Skin of body (tissue), 3 donors: ENCODE measurements at places on chromosomes 1 and 21. TPM values are rescaled to one million over a fixed set of nuclear protein-coding genes. Genes with fewer than 3 reads are reported as not detected.
A peak's percentile ranks its signal among the peaks of the same experiment; 100 is the strongest.

- no peak for DNase-seq
Measured at GRCh38 chr21:25949701-25950100, 214.9 kb downstream of the GABPA start.

GRCh38 chr1:234244482-234244881, 128.8 kb upstream of the COA6 start:
- DNase-seq: no peak

GRCh38 chr1:35454176-35454575, 103.0 kb downstream of the KIAA0319L start:
- DNase-seq: no peak

DNA sequence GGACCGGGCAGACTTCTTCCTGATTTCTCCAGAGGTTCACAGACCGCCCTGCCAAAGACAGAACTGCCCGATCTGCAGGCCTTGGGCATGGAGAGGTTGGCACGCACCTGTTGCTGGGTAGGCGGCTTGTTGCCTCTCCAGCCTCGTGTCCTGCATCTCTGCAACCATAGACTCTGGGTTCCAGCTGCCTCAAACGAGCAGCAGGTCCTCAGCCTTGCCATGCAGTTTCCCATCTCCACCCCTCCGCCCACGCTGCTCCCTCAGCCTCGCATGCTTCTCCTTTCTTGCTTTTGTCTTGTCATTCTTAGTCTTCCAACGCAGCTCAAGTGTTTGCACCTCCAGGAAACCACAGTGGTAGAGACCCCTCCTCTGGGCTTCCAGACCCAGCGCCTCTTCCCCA, 126.2 kb downstream of the LACTBL1 start:
- DNase-seq: no peak

- no peak for DNase-seq
Measured at GRCh38 chr1:222813866-222814535, 838 bp upstream of the DISP1 start.

DNA sequence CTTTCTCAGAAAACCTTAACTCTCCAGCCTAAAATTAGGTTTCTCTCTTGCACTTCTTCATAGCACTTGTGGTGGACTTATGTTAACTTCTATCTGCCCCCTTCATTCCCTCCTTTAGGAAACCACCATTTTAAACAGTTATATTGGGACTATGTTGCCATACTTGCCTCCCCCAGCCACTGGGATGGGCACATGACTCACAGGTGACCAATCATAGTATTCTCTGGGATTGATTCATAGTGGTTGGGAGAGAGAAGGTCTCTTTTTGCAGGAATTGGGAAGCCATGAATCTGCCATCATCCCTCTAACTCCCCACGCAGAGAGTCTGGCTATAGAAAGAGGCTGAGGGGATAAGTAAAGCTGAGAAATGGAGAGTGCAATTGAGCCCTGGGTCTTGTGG, 50.4 kb upstream of the NRDC start:
- DNase-seq: no peak

GRCh38 chr1:7447093-7447492, 324.0 kb upstream of the VAMP3 start:
- no peak for DNase-seq

DNA sequence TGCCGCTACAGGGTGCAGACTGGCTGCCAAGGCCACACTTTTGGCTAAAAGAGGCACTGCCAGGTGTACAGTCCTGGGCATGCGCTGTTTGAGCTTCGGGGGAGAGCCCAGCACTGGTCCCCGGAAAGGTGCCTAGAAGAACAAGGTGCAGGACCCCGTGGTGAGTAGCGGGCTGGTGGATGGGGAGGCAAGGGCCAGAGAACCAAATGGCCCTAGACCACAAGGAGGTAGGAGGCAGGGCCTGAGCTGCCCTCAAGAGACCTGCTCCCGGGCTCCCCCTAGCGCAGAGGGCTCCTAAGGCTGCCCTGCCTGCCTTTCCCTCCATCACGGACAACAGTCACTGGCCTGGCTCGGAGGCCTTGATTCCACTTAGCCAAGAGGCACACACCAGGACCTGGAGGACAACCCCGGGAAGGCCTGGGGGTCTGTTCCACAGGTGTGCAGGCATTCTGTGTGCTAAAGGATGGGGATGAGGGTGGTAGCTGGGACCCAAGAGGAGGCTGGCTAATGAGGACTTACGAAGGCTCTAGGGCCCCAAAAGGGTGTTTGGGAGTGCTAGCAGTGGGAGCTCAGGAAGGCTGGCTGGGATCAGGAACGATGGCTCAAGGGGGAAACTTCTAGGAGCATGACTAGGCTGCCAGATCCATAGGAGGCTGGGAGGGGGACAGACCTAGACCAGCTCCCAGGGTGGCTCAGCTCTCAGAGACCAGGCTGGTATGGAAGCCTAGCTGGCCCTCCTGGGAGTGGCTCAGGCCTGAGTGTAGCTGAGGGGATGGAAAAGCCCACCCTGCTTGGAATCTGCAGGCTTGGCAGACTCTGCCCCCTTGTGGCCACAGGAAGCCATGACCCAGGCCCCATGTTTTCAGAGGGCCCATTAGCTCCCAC, 742 bp downstream of the ARTN start:
- DNase-seq: peak; percentile 40

DNA sequence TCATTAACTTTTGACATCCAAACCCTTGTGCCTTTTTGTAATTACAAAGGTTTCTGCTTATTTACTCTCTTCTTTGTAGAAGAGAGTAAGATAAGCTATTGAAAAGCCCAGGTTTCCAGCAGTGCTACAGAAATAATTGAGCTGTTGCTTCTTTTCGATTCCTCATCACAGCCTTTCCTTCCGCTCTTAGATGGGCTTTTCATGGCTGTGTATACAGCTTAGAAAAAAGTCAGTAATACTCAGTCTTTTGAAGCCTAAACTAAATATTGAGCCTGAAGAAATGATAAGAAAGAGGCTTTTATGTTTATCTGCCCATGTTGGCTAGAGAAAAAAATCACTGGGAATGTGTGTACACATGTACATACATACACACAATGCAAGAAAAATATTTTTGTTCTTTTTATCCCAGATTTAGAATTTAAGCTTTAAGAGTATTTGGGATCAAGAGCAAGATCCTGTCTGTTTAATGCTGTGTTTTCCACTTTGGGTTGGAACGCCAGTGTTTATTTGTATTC, 172.4 kb downstream of the VPS13D start:
- DNase-seq: no peak

DNA sequence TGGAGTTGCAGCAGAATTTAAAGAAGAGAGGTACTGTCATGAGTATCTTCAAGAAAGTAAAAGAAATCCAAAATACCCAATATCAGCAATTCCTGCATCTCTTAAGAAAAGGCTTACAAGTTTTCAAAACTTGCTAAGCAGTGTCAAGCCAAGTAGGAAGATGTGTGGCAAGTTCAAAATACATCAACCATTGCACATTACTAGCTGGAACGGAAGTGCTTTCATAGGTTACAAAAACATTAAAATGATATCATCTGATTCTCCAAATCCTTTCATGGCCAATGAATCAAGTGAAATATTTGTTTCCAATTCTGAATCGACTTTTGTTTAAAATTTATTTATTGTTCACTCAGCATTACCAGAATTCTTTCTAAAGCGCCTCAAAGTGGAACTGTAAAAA, 5.7 kb upstream of the ABCA4 start:
- no peak for DNase-seq

GRCh38 chr1:12339396-12339795, 109.6 kb downstream of the VPS13D start:
- DNase-seq: peak; percentile 47

DNA sequence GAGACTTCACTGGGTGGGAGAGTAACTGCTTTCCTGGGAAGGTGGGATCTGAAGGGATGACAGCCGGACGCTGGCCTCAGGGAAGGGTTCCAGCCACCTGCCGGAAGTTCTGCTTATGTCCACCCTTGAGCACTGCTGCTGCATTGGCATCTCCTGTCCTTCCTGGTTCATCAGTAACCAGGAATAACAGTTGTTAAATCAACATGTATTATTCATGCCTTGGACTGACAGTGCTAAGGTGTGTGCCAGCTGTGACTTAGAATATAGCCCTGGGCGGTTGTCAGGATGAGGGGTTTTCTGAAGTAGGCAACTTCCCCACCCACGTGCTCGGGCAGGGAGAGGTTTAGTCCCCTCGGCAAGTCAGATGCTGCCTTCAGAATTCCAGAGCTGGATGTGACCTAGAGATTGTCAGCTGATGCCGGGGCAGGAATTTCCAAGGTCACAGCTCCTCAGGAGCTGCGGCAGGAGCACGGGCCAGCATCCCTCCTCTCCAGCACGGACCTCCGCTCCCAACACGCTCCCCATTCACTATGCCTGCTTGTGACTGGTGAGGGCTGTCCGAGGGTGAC, 17.9 kb downstream of the CLDN14 start:
- no peak for DNase-seq

DNA sequence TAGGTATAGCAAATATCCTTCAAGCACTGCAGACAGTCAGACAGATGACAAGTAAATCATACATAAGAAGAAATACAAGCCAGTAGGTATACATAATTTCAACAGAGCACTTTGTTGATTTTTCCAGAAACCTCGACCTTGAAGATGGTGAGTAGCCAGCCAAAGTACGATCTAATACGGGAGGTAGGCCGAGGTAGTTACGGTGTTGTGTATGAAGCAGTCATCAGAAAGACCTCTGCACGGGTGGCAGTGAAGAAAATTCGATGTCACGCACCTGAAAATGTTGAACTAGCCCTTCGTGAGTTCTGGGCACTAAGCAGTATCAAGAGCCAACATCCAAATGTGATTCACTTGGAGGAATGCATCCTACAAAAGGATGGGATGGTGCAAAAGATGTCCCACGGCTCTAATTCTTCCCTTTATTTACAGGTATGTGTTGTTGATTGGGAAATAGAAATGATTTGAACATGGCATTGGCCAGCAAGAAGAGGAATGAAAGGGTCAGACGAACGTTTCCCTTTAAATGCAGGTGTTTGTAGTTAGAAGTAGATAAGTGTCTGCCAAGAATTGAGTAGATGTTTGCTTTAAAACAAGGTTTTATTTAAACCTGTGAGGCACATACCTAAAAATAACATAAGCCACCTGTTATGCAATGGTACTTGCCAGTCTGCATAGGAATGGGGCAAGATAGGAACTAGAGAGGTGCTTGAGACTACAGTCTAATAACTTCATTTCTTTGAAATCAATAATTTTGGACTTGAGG, 2.7 kb downstream of the PDIK1L start:
- DNase-seq: no peak

- no peak for DNase-seq
Measured at GRCh38 chr1:37303884-37304574, 170.4 kb upstream of the ZC3H12A start.

DNA sequence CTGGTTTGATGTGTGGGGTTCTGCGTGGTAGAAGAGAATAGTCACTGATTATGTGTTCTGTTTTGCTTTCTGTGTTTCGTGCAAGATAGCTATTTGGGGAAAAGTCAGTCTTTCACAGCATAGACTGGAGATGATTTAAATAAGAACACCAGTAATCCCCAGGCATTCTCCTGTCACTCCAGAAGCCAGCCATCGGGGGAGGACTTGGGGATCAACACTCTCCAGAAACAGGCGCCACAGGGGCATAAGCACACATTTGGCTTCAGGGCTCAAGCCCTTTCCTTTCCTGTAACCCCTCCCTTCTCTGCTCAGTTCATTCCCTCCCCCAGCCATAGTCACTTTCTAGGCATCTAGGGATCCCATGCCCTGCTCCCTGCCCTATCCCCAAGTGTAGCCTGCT, 97.3 kb upstream of the BEND5 start:
- DNase-seq: peak; percentile 61

DNA sequence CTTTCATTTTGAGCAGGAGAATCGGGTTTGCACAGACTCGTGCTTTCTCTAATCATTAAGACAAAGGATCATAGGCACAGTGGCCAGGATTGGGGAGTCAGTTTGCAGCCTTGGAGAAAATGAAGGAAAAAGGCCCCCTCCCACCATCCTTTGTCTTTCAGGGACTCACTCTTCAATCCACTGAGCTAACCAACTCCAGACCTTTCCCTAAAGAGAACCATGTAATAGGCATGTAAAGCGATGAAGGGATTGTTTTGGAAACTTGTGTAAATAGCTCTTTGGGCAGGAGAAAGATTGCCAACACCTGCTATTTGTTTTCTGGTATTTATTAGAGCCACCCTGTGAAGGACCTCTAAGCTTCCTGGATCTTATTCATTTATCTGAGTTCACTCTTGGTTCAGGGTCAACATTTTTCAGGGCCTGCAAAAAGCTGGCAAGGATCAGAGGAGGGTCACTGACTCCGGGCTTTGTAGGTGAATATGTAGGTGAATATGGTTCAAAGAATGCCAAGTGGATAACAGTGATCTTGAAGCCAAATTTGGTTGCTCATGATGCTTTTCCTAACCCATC, 192.6 kb upstream of the FGGY start:
- DNase-seq: no peak

GRCh38 chr21:16455978-16456377, 726.2 kb downstream of the USP25 start:
- DNase-seq: no peak

GRCh38 chr1:27049607-27050006, 37.0 kb upstream of the TENT5B start:
- DNase-seq: no peak

GRCh38 chr1:16430606-16431005, 6.6 kb downstream of the SPATA21 start:
- DNase-seq: no peak

DNA sequence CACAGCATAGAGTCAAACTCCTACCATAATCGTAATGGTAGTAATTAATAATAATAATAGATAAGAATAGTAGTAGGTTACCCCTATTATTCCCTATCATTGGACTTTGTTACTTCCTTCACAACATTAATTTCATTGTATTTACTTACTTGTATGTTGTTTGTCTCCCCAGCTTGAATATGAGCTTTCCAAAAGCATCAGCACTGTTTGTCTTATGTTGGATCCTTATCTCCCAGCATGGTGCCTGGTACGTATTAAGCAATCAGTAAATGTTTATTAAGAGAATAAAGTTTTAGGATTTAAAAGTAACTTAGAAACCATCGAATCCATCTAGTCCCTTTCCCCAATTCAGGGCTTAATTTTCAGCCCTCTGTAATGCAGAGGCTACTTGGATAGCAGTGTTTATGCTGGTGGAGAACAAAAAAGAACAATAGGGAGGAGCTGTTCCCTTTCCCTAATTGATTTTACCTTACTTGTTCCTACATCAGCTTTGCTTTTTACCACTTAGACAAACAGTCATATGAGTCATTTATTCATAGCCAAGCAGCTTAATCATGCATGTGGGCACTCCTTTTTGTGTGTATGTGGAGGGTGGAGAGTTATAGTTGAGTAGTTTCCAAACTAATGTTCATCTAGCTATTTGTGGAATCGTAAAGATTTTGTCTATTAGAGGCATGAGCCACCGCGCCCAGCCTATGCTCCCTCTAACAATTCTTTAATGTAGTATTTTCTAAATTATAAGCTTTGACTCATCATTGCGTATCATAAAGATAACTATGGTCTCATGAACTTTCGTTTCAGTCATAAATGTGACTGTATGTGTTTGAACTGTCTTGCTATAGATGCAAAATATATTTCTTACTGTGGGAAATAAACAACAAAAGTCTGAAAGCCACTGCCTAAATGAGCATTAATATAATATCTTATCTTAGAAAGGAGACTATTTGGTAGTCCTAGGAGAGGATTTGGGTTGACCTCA, 20.9 kb upstream of the DR1 start:
- DNase-seq: no peak

GRCh38 chr1:244444854-244445253, 6.9 kb downstream of the ADSS2 start:
- no peak for DNase-seq

The ARL8A gene
- total RNA-seq: 20.8 TPM

The MRPL24 gene
- 35.5 TPM for total RNA-seq

The NBPF4 gene
- not detected for total RNA-seq

The RNPEP gene
- 20.2 TPM for total RNA-seq

The ITLN1 gene
- 0.49 TPM for total RNA-seq

The KDF1 gene
- 4.0 TPM for total RNA-seq

The WDR64 gene
- not detected for total RNA-seq

The CZIB gene
- total RNA-seq: 38.5 TPM

The NRIP1 gene
- total RNA-seq: 41.2 TPM

The OR2T29 gene
- total RNA-seq: not detected
